ENCODE measurements at places on chromosomes 7 and 10. TPM values are rescaled to one million over a fixed set of nuclear protein-coding genes. Genes with fewer than 3 reads are reported as not detected.

The IFIT1B gene
- not detected for total RNA-seq

The CH25H gene
- total RNA-seq, result 3.6 TPM

The SPDYE8 gene
- not detected for total RNA-seq

The ACSL5 gene
- 59.9 TPM for total RNA-seq

The GPR26 gene
- not detected for total RNA-seq

The CLEC2L gene
- total RNA-seq, result not detected

The MAD1L1 gene
- 41.1 TPM for total RNA-seq

The ST8SIA6 gene
- total RNA-seq, result 0.25 TPM

The EPHA1 gene
- under 0.01 TPM for total RNA-seq

The CALML5 gene
- total RNA-seq, result not detected

The ATXN7L1 gene
- 4.0 TPM for total RNA-seq

The KBTBD2 gene
- 56.1 TPM for total RNA-seq

The BTBD16 gene
- total RNA-seq, result not detected

The PAPOLB gene
- 0.25 TPM for total RNA-seq

The FFAR4 gene
- total RNA-seq, result not detected

The MET gene
- 43.0 TPM for total RNA-seq

The GIMAP7 gene
- total RNA-seq, result 108 TPM

The GNGT1 gene
- not detected for total RNA-seq

The MMD2 gene
- total RNA-seq, result not detected

The FKBP6 gene
- not detected for total RNA-seq

The IQUB gene
- total RNA-seq, result 0.13 TPM

The NFE2L3 gene
- total RNA-seq, result 20.7 TPM

The GDF2 gene
- total RNA-seq, result not detected

The FRMPD2 gene
- 0.13 TPM for total RNA-seq

The TMEM26 gene
- not detected for total RNA-seq

The SNX10 gene
- total RNA-seq, result 3.3 TPM

The MYH16 gene
- total RNA-seq, result 0.13 TPM

The MACC1 gene
- not detected for total RNA-seq

The LGI1 gene
- total RNA-seq, result not detected

The GNB2 gene
- total RNA-seq, result 61.2 TPM

The JCAD gene
- total RNA-seq, result 50.6 TPM

The ANKRD7 gene
- total RNA-seq, result 0.13 TPM

The MRLN gene
- not detected for total RNA-seq

The ADCYAP1R1 gene
- under 0.01 TPM for total RNA-seq

The MRPS17 gene
- 18.1 TPM for total RNA-seq

The TEX36 gene
- total RNA-seq, result not detected

All from dermis microvascular lymphatic vessel endothelial cell (primary cell).